CD4-positive, alpha-beta T cell treated with Interferon alpha-2 for 1 hour (primary cell): ENCODE measurements at places on chromosomes 13 and 19.

GRCh38 chr13:108270442-108270841 lies 924 bp downstream of the TNFSF13B start:
- DNase-seq = peak; percentile 16

DNA sequence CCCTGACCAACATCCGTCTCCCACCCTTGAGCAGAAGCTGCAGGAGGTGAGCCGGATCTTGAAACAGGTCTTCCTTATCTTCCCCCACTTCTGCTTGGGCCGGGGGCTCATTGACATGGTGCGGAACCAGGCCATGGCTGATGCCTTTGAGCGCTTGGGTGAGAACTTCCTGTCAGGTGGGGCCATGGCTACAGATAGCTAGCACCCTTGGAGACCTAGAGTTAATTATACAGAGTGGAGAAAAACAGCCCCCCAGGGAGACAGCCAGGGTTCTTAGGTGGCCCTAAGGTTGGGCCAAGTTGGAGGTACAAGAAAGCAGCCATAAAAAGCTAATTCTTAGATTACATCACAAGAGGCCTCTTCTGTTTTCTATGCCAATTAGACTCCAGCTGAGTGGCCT lies 8.9 kb upstream of the ARHGAP45 start:
- no peak for DNase-seq

- peak; percentile 74 for DNase-seq
Measured at GRCh38 chr19:42433503-42434260, 6.5 kb upstream of the LIPE start.

- DNase-seq = peak; percentile 68
Measured at GRCh38 chr19:15584541-15585115, 30.4 kb upstream of the CYP4F8 start.

GRCh38 chr13:114076329-114077090 lies 55.9 kb downstream of the RASA3 start:
- DNase-seq = no peak

DNA sequence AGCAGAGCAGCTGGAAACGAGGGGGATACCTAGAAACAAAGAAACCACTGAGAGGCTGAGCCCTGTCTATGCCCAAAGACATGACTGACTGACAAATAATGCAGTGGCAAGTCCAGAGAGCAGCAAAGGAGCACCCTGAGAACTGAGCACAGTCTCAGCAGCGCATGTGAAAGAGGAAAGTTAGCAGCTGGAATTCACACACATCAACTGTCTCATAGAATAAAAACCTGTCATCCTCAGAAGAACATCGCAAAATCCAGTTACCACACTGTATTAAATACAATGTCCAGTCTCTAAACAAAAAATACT lies 24.1 kb upstream of the DLEU7 start:
- DNase-seq = no peak

DNA sequence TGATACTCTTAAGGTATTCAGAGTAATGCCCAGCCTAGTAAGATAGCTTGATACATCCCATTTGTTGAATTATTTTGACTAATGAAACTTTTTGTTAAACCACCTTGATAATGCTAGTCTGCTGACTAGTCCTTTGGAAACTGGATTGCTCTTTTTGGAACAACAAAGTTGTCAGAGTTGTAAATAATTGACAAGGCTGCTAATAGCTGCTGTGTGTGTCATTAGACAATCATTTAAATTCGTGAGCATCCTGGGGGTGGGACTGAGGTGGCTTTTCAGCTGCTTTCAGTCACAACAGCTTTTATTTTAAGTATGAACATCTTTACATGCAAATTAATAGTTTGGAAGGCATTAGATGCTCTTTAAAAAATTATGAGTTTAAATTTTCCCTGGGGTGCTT lies 153.5 kb downstream of the HS6ST3 start:
- no peak for DNase-seq

DNA sequence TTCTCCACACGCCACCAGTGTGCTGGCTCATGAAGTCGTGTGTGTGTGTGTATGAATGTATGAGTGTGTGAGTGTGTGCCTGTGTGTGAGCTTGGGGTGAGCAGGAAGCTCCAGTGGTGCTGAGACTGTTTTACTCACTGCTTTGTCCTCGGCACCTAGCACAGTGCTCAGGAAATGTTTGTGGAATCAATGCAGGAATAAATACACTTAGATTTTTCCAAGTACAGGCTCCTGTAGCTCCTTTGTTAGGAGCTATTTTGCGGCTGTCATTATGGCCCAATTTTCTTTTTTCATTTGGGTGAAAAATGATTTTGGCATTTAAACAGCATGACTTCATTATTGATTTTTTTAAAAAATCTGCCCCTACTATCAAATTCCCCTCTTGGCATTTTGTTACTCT lies 193.5 kb upstream of the KL start:
- DNase-seq = no peak

DNA sequence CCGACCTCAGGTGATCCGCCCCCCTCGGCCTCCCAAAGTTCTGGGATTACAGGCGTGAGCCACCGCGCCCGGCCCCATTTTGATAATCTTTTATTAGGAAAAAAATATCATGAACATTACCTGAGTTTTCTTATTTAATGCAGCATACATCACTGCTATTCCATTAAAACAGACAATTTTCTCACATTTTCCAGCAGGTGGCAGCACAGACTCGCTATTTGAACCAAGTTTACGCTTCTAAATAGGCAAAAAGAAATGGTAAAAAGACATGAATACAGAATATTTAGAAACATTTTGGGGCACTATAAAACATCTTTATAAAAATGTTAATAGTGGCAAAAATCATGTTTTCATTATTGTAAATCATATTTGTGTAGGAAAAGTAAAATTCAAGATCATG lies 903.1 kb downstream of the SLITRK6 start:
- peak; percentile 26 for DNase-seq

- no peak for DNase-seq
Measured at GRCh38 chr19:993831-994393, 6.3 kb upstream of the GRIN3B start.

- no peak for DNase-seq
Measured at GRCh38 chr13:28031896-28032288, 43.4 kb upstream of the URAD start.

DNA sequence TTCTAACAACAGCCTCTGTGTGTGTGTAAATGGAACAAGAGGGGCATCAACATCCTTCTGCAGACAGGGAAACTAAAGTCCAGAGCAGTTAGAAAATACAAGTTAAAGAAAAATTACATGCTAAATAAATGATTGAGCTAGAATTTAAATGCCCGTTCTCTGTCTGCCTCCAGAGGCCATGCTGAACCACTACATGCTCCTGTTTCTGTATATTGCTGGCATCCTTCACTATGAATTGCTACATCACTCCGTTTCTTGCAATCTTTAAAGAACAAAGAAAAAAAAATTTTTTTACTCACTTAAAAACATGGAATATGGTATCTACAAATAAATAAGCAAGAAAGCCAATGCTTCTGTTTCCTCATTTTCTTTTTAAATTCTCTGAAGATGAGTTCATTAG lies 47.9 kb downstream of the DCT start:
- DNase-seq = no peak

DNA sequence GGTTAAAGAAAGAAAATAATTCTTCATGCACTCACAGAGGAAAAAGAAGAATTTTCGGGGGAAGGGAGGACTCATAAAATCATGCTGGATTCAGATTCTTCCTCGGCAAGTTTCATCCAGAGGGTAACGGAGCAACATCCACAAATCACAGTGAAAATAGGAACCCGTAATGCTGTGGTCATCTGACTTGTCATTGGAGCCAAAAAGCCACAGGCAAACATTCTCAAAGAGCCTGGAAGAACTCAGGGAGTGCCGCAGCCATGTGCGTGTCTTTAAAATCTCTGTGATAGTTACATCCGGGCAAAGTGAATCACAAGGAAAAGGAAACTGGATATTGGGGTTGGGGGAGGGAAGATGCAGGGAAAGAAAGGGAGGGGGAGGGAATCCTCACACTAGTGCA lies 33.0 kb upstream of the VSTM2B start:
- no peak for DNase-seq

GRCh38 chr19:16456652-16457194 lies 15.0 kb downstream of the EPS15L1 start:
- no peak for DNase-seq

DNA sequence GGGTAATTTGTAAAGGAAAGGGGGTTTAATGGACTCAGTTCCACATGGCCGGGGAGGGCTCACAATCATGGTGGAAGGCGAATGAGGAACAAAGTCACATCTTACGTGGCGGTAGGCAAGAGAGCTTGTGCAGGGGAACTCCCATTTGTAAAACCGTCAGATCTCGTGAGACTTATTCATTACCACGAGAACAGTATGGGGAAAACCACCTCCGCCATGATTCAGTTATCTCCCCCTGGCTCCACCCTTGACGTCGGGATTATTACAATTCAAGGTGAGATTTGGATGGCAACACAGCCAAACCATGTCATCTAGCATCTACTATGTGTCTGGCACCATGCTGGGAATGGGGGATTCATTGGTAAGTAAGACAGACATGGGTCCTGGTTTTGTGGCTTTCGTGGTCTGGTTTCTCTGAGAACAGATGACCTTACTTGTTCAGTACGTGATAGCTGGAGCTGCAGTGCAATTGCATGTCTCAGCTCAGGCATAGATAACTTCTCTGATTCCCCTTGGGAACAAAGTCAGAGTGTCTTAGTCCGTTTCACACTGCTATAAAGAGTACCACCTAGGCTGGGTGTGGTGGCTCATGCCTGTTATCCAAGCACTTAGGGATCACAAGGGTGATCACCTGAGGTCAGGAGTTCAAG lies 8.3 kb downstream of the ZNF554 start:
- no peak for DNase-seq

DNA sequence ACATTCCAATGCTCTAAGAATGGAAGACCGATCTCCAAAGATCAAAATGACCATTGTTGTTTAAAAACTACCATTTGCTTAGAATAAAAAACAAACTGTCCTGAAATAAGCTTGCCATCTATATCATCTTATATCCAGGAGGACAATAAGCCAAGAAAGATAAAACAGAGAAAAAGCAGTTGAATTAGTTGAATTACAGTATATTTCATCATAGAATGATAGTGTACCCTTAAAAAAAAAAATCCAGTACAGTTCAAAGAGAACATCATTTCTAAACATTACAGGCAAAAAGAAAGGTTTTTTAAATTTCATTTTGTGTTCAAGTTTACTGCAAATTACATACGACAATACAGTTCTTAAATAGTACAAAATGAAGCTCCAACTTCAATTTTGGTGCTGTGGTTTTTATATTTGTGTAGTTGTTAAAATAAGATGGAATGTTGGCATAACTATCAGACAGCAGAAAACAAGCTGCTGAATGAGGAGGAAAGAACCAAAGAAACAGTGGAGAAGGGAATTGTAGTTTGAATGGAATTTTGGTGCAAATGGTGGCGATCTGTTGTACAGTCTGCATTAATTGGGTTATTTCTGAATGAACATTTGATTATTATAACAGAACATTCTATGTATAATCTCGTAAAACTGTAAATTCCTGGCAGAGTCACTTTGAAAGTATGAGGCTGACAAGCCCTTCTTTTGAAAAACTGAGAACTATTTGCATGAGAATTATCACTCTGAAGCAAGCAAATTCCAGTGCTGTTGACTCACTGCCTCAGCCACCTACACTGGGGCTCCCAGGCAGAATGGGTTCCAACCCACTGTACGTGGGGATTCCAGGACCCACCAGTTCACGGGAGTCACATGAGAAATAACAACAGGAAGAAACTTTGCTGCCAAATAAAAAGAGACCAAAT lies 37.7 kb downstream of the LHFPL6 start:
- no peak for DNase-seq

DNA sequence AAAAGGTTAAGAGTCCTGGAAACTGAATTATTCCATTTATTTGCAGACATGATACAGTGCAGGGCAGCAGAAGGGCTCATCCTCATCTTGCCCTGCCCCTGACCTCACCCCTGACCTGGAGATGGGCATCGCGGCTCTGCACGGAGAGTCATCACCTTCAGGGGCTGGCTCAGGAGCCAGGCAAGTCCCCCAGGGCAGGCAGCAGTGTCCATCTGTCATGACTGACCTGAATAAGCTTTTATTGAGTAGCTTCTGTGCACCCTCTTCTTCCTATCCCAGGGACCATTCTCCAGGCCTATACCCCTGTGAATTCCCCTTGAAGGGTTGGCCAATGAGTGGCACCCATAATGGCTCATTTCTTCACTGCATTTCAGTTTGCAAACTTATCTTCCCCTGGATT lies 484.2 kb downstream of the ZNF536 start:
- no peak for DNase-seq

DNA sequence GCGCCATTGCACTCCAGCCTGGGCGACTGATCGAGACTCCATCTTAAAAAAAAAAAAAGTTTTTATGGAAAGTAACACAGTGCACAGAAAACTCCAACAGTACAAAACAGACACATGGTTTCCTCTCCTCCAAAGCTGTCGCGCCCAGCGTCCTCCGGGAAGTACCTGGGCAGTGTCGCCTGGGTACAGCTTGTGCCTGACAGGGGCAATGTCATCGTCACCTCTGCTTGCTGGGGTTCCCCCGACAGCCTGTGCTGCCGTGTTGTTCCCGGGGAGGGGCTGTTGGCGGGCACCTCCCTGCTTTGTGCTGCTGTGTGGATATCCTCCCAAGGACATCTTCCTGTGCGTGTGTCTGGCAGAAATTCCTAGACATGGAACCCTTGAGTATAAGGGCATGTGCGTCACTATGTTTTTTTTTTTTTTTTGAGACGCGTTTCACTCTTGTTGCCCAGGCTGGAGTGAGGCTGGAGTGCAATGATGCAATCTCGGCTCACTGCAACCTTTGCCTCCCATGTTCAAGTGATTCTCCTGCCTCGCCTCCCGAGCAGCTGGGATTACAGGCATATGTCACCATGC lies 2.4 kb upstream of the F2RL3 start:
- DNase-seq = no peak

DNA sequence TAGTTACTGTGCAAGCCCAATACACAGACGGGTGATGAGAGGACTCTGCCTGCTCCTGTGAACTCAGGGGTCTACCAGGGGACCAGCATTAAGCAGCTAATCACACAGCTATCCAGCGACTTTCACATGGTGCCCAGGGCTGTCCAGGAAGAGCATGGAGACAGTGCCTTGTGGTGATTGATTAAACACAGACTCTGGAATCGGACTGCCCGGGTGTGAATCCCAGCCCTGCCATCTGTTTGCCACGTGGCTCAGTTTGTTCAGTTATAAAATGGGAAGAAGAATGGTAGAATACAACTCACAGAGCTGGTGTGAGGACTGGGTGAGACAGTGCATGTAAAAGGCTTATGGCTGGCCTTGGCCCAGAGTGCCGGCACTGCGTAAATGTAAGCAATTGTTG lies 42.1 kb upstream of the NPAS1 start:
- DNase-seq = no peak

DNA sequence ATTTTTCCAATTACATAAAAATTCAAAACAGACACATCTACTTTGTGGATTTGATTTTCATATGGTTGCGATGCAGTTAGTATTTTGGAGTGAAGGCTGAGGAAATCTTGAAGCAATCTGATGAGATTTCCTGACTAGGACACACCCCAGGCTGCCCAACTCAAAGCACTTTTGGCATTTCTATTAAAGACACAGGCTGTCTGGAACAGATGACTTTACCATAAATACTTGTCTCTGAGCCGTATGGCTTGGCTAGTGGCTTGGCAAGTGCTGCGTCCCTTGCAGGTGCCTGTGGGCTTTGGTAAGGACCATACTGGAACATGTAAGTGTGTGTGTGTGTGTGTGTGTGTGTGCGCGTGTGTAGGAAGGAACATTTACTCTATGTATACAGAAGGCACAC lies 218.8 kb downstream of the FGF9 start:
- no peak for DNase-seq

GRCh38 chr13:92739306-92739818 lies 487.2 kb upstream of the GPC6 start:
- DNase-seq = no peak
